ENCODE measurements at places on chromosomes 16 and 17. TPM values are rescaled to one million over a fixed set of nuclear protein-coding genes. Genes with fewer than 3 reads are reported as not detected.

Gene ABHD15
- total RNA-seq = 6.4 TPM

DNA sequence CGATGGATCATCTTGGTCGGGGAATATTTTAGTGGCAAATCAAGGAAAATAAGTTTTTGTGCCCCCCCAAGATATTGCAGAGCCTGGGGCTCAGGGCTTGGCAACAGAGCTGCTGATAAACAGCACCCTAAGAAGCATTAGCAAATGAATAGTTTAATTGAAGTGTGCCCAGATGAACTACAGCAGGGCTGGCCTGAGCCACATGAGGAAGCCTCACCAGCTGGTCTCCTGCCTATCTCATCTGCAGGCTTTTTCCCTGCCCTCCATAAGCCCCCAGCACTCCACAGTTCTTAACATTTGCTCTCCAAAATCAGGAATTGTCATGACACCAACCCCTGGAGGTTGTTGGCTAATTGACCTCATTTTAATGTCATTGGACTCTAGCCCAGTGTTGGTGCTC lies 480.2 kb downstream of the HS3ST3B1 start:
- DNase-seq = no peak

DNA sequence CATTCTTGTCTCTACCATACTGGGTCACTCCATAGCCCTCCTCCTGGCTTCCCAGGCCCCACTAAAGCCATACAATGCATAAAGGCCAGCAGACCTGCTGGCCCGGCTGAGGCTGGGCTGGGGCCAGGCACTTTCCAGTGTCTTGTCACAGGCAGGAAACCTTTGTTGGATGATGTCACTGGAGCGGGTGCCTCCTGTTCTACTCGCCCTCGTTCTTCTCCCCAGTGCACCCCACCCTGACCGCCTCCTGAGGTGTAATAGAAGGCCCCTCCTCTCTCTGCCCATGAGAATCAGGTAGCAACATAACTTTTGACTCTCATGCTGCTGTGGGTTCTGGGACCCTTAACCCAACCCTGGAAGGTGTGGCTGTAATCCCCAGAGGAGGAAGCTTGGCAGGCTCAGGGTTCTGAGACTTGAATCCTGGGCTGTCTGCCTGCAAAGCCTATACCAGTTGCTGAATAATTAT lies 54.2 kb upstream of the IL34 start:
- no peak for DNase-seq

GRCh38 chr16:12611006-12611477 lies 192.6 kb downstream of the CPPED1 start:
- no peak for DNase-seq

DNA sequence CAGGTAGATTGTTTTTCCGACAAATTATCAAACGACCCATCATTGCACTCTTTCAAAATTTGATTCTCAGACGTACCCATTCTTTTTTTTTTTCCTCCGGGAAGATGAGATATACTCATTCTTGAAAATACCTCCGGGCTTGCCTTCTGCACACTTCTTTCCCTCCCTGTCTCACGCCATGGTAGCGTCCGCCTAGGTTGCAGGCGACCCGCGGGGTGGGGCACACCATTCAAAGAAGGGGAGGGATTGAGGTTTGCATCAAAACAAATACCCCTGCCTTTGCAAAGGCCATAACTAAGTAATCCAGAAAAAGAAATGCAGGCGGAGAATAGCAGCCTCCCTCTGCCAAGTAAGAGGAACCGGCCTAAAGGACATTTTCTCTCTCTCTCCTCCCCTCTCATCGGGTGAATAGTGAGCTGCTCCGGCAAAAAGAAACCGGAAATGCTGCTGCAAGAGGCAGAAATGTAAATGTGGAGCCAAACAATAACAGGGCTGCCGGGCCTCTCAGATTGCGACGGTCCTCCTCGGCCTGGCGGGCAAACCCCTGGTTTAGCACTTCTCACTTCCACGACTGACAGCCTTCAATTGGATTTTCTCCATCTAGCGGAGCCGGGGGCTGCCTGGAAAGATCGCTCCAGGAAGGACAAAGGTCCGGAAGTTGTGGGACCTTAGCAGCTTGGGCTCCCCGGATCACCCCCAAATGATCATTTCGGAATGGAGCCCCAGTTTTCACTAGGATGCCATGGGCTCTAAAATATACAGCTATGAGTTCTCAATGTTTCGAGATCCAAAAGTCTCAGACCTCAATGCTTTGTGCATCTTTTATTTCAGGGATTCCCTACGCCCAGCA lies 843 bp downstream of the TP53 start:
- DNase-seq = no peak

- no peak for DNase-seq
These were observed 369.5 kb downstream of the SEC14L1 start for GRCh38 chr17:77510133-77510796.

DNA sequence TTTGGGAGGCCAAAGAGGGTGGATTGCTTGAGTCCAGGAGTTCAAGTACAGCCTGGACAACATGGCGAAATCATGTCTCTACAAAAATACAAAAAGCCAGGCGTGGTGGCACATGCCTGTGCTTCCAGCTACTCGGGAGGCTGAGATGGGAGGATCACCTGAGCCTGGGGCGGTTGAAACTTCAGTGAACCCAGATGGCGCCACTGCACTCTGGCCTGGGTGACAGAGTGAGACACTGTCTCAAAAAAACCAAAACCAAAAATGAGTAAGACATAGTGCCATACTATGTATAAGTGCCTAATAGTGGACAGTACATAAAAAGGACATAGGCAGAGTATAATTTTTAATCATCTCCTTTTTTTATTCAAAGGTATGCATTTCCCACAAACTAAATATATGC lies 4.0 kb downstream of the CTC1 start:
- DNase-seq = no peak

DNA sequence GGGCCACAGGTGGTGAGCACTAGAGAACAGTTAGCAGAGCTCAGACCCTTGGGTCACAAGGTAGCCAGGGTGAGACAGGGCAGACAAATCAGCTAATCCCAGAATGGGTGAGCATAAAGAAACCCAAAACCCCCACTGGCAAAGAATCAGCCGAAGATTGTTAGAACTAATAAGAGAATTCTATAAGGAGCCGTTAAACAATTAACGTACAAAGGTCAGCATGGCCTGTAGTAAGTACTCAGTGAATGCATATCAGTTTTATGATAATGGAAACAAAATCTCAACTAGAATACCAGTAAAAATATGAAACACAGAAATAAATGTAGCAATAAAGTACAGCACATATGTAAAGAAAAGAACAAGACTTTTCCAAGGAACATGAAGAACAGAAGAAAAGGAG lies 168.6 kb downstream of the NTN1 start:
- DNase-seq = no peak

GRCh38 chr17:9056566-9056965 lies 35.3 kb downstream of the NTN1 start:
- no peak for DNase-seq

DNA sequence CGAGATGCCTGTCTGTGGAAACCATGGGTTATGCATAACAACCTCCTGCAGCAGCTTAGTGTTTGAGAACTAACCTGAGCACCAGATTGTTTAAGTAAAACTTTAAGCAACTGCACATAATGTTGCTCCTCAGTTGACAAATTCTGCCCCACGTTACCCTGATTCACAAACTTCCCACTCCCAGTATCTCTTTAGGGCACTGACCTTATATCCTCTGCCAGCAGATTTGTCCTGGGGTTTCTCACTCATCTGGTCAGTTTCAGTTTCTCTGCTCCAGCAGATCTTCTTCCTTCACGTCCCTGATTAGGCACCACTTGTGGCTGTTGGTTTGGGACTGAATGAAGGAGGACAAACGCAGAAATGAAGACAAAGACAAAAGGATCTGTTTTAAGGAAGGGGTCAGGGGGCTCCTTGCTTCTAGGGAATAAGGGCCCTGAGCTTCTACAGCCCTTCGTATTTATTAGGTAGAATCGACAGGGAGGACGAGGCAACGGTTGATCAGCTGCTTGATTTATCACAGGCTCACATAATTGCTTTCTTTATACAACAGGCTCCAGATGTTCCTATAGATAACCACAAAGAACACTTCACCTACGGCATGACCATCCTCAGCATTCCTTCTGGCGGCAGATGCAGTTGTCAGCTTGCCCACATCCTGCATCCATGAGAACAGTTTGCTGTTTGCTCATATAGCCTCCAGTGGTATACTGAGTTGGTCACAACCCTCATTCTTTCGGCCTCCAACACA lies 13.5 kb upstream of the ZNF689 start:
- DNase-seq = no peak

DNA sequence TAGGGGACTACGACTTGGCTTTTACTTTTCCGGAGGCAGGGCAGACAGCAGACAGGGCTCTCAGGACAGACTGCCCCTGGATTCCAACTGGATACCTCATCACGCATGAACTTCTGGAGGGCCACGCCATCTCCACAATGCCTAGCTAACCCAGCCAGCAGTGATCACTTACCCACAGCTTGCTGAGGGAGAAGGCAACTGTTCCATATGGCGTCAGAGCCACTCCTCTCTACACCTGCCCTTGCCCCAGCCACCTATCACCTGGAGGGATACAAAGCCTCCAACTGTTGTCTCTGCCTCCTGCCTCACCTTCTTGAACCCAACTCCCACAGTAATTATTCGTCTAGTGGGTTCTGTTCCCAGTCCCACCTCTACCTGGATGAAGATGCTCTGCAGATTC lies 8.8 kb downstream of the MYO19 start:
- no peak for DNase-seq

GRCh38 chr17:6583411-6583810 lies 27.1 kb upstream of the PITPNM3 start:
- no peak for DNase-seq

DNA sequence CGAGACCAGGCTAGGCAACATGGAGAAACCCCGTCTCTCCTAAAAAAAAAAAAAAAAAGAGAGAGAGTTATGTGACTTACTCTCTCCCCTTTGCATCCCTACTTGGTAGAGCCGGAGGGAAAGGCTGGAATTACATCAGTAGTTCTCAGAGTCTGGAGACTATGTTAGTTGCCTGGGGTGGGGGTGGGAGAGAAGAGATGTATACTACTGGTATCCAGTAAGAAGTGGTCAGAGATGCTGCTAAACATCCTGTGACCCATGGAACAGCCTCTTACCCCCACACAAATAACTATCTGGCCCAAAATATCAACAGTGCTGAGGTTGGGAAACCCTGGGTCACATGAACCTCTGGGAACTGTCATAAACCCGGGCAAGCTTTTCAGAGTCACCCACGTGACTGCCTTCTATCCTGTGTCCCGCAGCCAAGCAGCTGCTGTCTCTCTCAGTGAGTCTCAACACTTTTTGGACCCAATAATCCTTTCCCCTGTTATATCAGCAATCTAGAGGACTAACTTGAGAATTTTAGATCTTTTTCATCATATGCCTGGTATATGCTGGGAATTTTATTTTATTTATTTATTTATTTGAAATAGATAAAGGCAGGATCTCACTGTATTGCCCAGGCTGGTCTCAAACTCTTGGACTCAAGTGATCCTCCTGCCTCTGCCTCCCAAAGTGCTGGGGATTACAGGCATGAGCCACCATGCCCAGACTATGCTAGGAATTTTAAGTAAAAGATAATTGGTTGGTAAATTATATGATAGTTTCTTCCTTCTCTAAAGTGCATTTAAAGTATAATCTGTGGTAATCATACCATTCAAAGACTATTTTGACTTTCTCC lies 8.7 kb downstream of the EIF1 start:
- no peak for DNase-seq
